Smooth muscle cell of the umbilical artery (primary cell): ENCODE measurements at places on chromosomes 13 and 19. TPM values are rescaled to one million over a fixed set of nuclear protein-coding genes. Genes with fewer than 3 reads are reported as not detected.

Gene CEACAM7
- not detected in 2 replicates for total RNA-seq

Gene BRCA2
- total RNA-seq = 2.4 and 6.0 TPM in 2 replicates

Gene KMT2B
- 5.9 and 16.0 TPM in 2 replicates for total RNA-seq

Gene BORCS8
- total RNA-seq = 13.1 and 16.9 TPM in 2 replicates

Gene ZNF14
- 5.5 and 8.3 TPM in 2 replicates for total RNA-seq

Gene CD209
- not detected in 2 replicates for total RNA-seq

Gene PODNL1
- total RNA-seq = 3.9 and 4.8 TPM in 2 replicates

Gene CDC34
- 54.3 and 60.8 TPM in 2 replicates for total RNA-seq

Gene S1PR5
- 5.4 and 7.4 TPM in 2 replicates for total RNA-seq

Gene GNA15
- total RNA-seq = under 0.01 and 0.46 TPM in 2 replicates

Gene CEACAM4
- not detected in 2 replicates for total RNA-seq

Gene PSG11
- total RNA-seq = not detected in 2 replicates

Gene MARK4
- 16.3 and 19.9 TPM in 2 replicates for total RNA-seq

Gene LRRC25
- not detected in 2 replicates for total RNA-seq

Gene TLE2
- total RNA-seq = 0.88 and 0.89 TPM in 2 replicates

Gene CALR3
- 0.09 TPM in 1 of 2 replicates, not detected in the other for total RNA-seq

Gene ERICH6B
- not detected in 2 replicates for total RNA-seq

Gene ZNF491
- 4.4 and 5.3 TPM in 2 replicates for total RNA-seq
